ENCODE measurements at places on chromosomes 12 and 14.

DNA sequence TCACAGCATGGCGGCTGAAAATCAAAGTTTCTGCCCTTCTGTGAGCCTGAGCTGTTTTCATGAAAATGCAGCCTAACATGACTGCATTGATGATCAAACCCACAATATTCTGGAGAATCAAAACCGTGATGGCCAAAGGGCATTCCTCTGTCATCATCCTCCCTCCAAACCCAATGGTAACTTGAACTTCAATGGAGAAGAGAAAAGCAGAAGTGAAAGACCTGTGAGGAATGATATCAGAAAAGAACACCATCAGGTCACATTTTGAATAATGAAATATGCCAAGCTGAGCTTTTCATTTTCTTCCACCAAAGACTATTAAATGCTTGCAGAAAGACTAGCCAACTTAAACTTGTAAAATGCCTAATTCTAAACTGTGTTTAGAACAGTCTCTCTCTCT lies 8.1 kb downstream of the KCNJ8 start:
- no peak for DNase-seq

DNA sequence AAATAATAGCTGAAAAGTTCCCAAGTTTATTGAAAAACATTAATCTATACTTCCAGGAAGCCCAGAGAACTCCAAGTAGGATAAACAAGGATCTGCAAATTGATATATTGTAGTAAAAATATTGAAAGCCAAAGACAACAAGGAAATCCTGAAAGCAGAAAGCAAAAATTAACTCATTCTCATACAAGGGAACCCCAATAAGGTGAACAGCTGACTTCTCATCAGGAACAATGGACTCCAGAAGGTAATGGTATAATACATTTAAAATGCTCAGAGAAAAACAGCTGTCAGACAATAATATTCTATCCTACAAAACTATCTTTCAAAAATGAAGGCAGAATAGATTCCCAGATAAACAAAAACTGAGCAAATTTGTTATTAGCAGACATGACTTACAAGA lies 138.1 kb upstream of the BMP4 start:
- no peak for DNase-seq

- no peak for DNase-seq
These were observed 35.4 kb upstream of the DIO3 start for GRCh38 chr14:101525640-101526527.

GRCh38 chr14:77622366-77622961 lies 6.0 kb upstream of the SPTLC2 start:
- no peak for DNase-seq

DNA sequence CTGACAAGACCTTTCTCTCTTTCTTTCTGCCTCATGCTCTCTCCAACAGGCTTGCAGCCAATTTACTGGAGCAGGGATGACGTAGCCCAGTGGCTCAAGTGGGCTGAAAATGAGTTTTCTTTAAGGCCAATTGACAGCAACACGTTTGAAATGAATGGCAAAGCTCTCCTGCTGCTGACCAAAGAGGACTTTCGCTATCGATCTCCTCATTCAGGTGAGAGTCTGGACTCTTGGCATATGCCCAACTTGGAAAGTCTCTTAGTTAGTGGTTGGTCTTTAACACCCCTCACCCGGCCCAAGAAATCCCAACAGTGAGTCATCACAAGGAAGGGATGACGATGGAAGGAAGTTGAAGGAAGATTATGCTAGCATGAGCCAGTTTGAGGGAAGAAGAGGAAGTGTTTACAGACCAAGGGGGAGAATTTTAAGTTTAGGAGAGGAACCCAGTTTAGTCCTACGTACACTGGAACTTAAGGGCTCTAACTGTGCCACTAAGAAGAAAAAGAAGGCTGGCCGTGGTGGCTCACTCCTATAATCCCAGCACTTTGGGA lies 189.7 kb downstream of the ETV6 start:
- no peak for DNase-seq

DNA sequence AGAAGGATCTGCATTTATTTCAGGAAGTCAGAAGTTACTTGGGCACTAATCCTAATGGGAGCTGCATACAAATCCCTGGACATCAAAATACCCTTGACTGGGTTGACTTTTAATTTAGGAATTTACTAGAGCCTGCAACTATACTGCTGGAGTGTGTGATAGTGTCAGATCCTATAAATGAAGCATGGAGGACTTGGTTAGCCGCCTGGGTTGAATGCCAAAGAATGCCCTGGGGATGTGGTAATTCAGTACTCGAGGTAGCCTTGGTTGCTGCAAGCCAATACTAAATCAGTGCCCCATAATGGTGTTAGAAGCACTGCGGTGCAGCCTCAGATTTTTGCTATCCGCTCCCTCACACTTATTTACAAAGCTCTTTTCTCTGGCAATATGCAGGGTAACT lies 184.9 kb downstream of the CAPZA3 start:
- DNase-seq = no peak

DNA sequence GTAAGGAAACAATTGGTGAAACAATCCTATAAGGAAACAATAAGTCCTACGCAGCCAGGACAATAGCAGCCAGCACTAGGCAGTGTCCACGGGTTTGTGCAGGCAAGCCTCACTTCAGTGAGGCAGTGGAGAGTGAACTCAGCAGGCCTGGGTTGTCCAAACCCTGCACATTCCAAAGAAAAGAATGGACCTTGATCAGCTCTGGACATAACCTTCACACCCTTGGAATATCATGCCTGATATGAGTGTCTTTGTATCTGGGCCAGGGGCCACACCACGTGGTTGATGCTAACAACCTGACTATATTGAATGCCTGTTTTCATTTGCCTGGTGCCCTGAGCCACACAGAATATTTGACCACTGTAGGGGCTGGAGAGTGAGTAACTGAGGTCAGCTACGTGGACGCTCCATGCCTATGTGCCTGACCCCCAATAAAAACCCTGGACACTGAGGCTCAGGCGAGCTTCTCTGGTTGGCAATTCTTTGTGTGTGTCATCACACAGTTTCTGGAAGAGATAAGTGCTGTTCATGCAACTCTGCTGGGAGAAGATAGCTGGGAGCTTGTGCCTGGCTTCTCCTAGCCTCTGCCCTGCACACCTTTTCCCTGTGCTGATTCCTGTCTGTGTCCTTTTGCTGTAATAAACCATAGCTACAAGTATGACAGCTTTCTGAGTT lies 81.4 kb upstream of the NCOR2 start:
- no peak for DNase-seq

DNA sequence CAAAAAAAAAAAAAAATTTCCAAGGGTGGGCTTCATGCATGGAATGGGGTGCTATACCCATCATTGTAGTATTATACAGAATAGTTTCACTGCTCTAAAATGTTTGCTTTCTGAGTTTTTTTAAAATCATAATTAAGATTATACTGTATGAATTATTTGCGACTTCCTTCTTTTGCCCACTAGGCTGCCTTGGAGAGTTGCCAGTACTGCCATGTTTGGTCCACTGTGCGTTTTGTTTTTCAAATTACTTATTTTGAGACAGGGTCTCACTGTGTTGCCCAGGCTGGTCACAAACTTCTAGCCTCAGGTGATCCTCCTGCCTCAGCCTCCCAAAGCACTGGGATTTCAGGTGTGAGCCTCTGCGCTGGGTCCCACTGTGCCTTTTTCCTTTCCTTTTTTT lies 19.9 kb downstream of the PLBD2 start:
- DNase-seq = no peak

- DNase-seq = no peak
These were observed 188.0 kb upstream of the SLC16A7 start for GRCh38 chr12:59407799-59408198.

DNA sequence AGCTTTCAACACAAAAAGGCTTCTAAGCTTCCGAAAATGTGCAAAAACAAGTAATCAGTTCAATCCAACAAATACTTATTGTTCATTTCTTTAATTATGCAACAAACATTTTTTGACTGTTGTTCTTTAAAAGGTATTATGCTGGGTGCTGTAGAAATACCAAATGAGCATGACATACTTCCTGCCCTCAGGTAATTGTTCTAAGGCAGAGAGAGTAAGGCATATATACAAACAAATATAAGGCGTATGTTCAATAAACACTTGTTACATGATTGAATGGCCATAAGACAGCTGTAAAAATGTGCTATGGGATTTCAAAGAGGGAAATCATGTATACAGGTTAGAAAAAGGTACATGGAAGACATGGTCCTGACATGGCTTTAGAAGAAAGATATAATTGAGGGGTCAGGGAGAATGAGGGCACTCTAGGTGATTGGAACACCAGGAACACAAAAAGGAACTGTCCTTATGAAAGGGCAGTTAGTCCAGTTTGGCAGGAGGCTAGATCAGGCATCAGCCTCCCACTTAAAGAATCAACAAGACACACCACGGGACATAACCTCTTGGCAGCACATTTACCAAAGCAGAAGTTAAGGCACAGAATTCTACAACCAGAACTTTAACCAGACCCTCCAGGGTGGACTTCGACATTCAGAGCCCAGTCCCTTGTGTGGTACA lies 135.8 kb upstream of the SCAF11 start:
- DNase-seq = no peak

- no peak for DNase-seq
These were observed 20.6 kb downstream of the MAPK1IP1L start for GRCh38 chr14:55071870-55072640.

GRCh38 chr12:124491310-124491709 lies 76.1 kb downstream of the NCOR2 start:
- DNase-seq = no peak

- DNase-seq = peak; percentile 23
These were observed 5.6 kb upstream of the ADGRD1 start for GRCh38 chr12:130948136-130948535.

DNA sequence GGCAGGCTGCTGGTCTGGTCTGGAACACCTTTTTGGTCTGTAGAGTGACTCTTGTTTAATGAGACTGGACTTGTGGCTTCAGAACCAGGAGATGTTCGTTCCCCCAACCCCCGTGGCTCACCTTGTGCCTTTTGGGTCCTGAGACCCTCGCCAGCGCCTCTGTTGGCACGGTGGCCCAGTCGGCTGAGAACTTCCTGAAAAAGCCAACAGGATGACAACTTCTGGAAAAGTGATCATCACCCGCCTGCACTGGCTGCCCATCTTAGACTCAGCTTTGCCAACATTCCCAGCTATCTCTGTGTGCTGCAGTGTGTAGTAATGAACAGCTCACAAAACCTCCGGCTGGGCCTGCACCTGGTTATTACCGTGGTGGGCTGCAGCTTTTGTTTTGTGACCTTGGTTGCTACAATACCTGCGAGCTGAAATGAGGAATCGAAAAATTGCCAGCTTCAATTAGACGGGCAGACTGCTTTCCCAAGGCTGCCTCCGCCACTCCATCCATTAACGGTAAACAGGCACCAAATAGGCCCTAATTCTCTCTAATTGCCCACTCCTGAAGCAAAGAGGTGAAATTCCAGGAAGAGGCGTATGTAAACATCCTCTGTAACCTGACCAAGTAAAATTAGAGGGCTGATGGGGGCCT lies 16.0 kb downstream of the MEG3 start:
- peak; percentile 50 for DNase-seq

Measured in NCI-H524 (cell line).